Psoas muscle (tissue), 8 donors: ENCODE measurements at places on chromosomes 5 and 9. TPM values are rescaled to one million over a fixed set of nuclear protein-coding genes. Genes with fewer than 3 reads are reported as not detected.

The CCDC180 gene
- 0.88 TPM for total RNA-seq

The ST8SIA4 gene
- total RNA-seq = 2.5 TPM

The AQP3 gene
- total RNA-seq = 5.3 TPM

The ADCY2 gene
- total RNA-seq = 91.4 TPM

DNA sequence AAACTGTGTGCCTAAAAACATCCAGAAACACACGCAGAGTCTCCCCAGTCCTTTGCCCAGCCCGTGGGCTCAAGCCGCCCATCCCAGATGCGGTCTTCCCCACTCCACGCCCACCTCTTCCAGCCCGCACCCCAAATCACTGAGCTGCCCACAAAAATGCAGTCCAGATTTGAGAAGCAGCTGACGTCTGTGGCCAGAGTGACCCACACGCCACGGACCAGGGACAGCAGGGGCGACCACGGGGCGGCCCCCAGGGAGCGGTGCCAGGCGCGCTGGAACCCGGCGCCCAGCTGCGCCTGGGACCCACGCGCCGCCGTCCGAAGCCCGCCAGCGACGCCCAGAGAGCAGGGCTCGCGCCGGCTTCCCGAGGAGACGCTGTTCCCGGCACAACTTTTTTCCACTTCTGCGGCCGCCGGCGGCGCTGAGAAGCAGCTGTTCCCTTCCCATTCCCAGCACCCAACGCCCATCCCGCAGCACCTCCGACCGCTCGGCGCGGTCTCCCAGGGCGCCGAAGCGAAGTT, 674 bp downstream of the LHFPL2 start:
- DNase-seq = peak; percentile 85
